ENCODE measurements at places on chromosomes 3 and 15.

GRCh38 chr3:141341536-141341935, 26.8 kb upstream of the ZBTB38 start:
- DNase-seq, result no peak

GRCh38 chr3:160879859-160880258, 123.8 kb downstream of the PPM1L start:
- DNase-seq, result no peak

DNA sequence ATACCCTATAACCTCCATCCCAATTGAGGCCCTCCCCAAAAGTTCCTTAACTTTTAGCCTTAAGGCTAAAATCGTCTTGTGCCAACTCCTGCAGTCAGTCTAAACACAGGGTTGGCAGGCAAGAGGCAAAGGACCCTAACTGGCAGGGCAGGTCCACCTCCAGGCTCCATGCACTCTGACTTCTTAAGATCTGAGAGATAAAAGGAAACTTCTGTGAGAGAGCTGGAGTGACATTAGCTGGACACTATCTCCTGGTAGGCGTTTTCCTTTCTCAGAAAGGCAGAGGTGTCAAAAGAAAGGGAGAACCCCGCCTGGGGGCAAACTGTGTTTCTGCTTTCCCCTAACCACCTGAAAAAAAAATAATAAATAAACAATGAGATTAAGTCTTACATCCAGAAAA, 3.6 kb downstream of the CHSY1 start:
- no peak for DNase-seq

DNA sequence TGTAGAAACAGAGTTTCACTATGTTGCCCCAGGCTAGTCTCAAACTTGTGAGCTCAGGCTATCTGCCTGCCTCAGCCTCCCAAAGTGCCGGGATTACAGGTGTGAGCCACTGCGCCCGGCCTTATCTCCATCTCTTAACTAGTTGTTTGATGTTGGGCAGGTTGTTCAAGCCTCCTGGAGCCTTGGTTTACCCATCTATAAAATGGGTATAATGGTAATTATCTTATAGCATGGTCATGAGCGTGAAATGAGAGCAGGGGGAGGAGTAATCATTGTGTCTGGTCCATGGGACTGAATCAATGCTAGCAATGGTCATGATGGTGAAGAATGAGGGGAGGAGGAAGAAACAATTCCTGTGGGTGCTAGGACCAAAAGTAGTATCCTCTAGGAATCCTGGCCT, 32.0 kb downstream of the SMAD3 start:
- no peak for DNase-seq
